Stimulated activated CD8-positive, alpha-beta memory T cell treated with anti-CD3 and anti-CD28 coated beads, Interleukin-4, amount 100 ng/mL, for 4 hours (primary cell): ENCODE measurements at places on chromosomes 2 and 18.

- DNase-seq: no peak
These were observed 21.3 kb downstream of the NRP2 start for GRCh38 chr2:205703471-205704126.

DNA sequence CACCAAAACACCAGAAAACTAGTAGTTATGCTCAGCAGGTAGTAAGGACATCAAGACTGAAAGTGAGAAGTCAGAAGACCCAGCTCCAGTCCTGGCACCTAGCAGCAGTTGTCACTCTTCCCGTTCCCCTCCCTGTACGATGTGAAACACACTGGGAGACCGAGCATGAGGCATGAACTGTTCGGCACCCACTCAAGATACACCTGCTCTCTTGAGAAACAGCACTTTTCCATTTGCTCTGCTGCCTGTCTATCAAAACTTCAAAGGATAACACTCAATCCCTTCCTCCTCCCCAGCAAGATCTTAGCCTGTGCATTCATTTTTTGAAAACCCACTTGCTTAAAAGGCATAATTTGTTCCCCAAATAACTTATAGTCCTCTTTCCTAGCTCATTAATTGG lies 123.9 kb downstream of the PLEKHM3 start:
- DNase-seq: no peak

DNA sequence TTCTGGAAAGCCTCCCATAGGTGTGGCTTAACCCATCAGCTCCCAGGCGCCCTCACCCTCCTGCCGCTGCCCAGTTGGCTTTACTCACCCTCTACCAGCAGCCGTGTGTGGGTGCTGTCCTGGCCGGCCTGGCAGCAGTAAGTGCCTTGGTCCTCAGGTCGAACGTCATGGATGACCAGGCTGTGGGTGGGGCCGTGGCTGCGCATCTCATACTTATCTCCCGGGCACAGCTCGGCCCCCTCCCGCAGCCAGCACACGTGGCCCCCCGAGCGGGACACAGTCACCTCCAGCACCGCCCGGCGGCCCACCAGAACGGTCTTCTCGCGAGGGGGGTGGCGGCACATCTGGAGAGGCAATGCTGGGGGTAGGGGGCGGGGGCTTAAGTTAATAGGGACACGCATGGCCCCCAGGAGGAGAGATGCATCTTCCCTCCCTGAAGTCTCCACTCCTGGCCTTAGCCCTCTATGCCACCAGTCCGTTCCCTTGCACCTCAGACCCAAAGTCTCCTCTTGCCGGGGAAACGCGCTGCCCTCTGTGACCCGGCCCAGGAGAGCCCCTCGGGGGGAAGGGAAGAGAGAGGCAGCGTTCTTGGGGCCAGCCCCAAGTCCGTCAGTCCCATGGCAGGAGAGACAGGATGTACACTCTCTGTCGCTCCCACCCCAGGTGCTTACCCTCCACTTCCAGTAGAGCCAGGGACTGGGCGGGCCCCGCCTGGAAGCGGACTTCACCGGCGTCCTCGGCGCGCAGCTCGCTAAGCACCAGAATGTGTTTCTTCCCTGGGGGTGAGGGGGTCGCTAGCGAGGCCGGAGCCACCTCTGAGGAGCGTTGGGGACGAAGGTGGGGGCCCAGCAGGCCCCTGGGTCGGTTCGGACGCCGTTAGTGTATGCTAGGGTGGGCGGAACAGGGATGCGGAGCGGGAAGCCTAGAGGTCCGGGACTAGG lies 7.9 kb downstream of the TMEM198 start:
- DNase-seq: no peak

DNA sequence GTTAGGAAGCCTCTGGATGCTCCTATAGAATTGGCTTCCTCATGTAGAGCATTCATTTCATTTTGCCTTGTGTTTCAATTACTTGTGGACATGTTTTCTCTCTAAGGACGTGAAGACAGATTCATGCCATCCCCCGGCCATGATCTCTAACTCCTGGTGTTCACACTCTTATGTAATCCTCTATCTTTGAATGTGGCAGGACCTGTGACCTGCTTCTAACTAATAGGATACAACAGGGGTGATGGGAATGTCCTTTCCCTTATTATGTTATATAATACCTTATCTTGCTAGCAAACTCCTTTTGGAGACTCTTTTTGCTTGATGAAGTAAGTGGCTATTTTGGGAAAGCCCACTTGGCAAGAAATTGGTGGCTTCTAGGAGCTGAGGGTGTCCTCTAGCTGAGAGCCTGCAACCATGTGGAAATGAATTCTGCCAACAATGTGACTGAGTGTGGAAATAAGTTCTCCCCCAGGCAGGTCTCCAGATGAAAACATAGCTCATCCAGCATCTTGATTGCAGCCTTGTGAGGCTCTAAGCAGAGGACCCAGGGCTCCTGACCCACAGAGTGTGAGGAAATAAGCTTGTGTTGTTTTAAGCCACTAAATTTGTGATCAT lies 13.8 kb downstream of the DPYSL5 start:
- no peak for DNase-seq

DNA sequence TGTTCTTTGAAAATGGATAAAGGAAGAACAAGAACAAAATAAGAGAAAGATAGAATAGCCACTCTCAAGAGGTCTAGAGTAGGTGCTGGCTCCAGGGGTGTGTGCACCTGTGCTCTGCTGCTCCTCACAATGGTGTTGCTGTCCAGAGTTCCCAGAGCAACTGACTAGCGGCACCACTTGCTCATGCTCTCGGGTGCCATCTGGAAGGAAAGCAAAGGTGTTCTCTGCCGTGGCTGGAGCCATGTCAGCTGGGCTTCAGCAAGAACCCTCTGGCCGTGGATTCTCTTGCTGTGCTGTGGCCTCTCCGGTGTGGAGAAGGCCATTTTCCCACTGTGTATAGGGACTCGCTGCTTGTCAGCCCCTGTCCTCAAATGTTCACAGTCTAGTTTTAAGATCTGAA lies 114.6 kb upstream of the TEX51 start:
- DNase-seq: no peak

GRCh38 chr2:44547718-44548117 lies 186.0 kb downstream of the CAMKMT start:
- DNase-seq: no peak

- DNase-seq: no peak
These were observed 242.8 kb downstream of the KCNE4 start for GRCh38 chr2:223294756-223295155.

DNA sequence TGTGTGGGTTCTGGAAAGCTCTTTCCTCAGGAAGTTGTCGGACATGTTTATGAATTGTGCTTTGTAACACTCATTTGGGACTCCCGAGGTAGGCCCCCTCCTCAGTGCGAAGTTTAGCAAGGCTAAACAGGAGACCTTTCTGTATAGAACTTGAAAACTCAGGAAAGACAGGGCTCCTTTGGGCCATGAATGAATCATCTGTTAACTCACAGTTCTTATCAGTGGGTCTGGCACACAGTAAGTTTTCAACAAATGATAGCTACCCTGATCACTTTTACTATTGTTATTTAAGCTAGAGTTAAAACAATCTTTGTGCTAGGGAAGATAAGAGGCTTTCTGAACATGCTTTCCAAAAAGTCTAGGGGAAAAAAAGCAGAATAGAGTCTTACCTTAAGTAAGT lies 430.5 kb upstream of the ETAA1 start:
- DNase-seq: no peak

GRCh38 chr2:239075918-239076758 lies 228.3 kb downstream of the TWIST2 start:
- no peak for DNase-seq
